Ecto neural progenitor cell (in vitro differentiated cells): ENCODE measurements at places on chromosomes 3 and 15.

DNA sequence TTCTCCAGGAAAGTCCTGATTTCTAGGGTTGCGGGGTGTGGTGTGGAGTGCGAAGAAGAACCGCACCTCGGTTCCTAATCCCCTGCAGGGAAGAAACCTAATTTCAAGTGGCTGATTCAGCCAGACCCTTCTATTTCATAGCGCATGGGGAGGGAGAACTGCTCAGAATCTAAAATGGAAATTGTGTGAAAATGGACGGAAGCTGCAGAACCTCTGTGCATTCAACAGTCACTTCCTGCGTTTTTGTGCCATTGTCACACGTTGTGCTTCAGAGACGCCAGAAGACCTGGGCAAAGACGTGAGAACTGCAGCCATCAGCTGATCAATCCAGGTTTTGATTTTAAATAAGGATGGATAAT lies 1.2 kb downstream of the SIDT1 start:
- DNase-seq, result no peak

GRCh38 chr3:71066356-71066755 lies 517.2 kb downstream of the FOXP1 start:
- no peak for DNase-seq

DNA sequence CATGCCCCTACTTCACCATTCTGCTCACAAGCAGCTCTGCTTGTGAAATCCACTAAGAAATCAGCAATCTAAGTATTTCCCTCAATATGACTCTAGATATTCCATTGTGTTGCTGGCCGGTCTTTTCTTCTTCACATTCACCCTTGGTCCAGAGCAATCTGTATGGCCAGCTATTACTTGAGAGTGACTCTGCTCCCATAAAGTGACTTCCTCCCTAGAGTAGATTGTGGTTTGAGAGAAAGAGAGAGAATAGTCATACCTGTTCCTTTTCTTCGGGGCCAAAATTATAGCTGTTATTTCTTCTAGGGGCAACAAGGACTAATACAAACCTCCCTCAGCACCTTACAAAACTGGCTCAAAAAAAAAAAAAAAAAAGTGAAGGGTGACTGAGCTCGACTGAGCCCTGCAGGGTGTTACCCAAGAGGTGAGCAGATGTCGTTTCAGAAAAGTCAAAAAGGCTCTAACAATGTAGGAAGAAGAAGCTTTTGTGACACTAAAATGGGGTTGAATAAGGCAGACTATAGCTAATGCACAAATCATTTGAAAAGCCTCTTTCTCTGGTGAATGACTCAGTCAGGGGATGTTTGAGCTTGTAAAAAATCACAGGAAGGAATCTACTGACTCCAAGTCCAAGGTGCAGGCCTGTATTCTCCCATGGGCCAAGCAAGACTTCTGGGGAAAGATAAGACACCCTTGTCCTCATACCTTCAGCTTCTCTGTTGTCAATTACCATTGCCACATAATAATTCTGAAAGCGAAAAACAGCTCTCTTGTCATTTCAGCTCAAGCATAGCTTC lies 161.0 kb upstream of the SLC24A5 start:
- DNase-seq, result no peak

DNA sequence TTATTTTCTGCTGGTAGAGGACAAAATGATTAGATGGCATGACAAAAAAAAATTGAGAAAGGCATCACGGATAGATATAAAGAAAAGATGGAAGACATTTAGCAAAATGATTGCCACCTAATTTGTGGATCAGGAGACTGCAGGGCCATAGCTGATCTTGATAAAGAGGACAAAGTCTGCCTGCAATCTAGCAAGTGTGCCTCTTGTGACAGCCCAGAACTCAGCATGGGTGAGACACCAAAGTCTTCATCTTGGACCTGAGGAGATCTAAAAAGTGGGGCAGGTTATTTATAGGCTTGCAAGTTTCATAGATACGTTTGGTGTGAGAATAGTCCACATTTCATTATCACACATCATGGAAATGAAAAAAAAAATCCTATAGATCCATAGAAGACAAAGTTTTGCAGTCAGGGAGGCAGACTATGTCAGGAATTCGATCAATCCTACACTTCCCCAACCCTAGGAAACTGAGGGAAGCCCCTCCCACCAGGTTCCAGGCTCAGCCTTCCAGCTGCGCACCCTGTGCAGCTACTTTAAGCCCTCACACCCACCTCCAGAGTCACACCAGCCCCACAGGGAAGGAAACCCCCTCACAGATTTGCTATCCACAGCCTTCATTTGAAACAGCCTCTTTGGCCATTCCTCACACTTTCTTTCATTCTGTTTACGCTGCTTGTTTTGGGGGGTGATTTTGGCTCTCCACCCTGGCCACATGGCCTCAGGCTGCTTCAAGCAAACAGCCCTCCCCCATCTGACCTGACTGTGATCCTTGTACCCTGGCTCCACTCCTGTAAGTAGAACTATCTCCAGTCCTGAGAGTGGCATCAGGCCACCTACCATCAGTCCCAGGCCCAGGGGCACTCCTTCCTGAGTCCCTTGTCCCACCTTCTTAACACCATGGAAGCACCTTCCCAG lies 28.1 kb upstream of the KLHL6 start:
- no peak for DNase-seq

GRCh38 chr15:69593981-69594966 lies 141.7 kb downstream of the RPLP1 start:
- DNase-seq, result no peak

DNA sequence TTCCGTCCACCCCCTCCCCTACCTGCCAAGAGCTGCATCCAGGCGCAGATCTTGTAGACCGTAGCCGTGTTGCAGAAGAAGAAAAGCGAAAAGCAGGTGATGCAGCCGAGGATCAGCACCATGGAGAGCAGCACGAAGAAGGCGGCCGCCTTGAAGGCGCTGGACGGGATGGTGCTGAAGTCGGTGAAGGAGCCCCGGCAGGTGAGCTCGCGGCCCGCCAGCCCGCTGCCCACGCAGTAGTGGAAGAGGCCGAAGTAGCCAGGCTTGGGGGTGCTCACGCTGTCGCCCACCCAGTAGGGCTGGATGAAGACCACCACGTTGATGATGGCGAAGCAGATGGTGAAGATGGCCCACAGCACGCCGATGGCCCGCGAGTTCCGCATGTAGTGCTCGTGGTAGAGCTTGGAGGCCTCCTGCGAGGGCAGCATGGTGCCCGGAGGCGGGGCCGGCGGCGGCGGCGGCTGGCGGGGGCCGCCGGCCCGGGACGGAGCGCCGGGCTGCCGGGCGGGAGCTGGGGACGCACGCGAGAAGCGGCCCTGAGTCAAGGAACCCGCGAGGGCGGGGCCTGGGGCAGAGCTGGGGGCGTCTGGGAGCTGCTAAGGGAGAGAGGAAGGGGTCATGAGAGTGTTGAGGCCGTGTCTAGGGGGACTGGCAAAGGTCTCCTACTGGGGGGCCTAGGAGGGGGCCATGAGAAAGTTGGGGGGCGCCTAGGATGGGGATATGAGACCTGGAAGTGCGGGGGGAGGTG lies 1.2 kb downstream of the LHFPL4 start:
- DNase-seq, result peak; percentile 85

GRCh38 chr3:141421639-141422319 lies 53.5 kb downstream of the ZBTB38 start:
- DNase-seq, result no peak

DNA sequence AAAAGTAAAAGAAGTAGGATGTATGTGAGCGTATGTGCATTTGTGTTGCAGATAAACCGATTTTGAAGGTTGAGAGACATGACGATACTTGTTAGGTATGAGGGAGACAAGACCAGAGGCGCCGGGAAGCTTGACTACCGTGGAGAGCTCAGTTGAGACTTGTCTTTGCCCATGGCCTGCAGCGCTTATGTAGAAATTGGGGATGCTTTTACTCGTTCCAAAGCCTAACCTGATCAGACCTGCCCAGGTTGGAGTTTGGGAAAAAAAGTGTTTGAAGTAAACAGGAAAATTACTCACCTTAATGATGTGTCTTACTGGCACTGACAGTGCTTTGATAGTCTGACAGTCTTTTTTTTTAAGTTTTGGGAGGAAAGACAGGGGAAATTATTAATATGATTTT lies 202.8 kb downstream of the TP63 start:
- DNase-seq, result no peak

DNA sequence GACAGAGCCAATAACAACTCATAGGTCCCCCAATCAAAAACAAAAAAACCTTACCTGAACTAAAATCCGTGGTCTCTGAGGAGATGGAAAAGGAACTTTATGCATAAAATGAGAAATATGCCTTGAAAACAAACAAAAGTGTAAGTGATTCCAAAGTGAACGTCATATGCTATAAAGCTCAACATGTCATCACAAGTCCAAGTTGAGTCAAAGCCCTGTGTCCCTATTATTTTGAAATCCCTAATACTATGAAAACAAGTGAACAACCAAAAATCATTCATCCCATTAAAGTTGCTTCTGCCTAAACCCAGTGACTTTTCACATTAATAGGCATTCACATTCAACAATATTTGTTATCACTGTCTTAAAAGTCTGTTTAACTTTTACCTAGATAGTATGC lies 59.4 kb downstream of the DENND4A start:
- DNase-seq, result no peak

GRCh38 chr3:11803977-11804892 lies 42.5 kb downstream of the TAMM41 start:
- DNase-seq, result peak; percentile 51

- no peak for DNase-seq
Observed at GRCh38 chr3:195259154-195259474, 11.8 kb downstream of the XXYLT1 start.

- DNase-seq, result peak; percentile 80
Observed at GRCh38 chr15:37106490-37107001, 6.2 kb upstream of the MEIS2 start.
